SJCRH30 (cell line): ENCODE measurements at places on chromosomes 13 and 19.

DNA sequence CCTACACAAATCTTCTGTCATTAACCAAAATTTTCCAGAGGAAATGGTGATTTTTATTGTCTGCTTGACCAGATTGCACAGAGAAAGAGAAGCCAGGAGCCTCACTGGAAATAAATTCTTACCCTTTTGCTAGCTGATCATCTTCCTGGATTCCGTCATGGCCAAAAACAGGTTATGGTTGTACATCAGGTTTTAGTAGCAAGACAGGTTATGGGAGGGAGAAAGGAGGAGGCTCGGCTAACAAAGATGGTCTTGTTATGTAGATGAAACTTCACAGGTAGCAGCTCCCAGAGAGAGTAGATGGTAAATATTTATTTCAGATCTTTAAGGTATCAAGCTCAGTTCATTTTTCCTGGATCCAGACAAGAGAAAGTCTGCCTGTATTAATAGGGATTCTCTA lies 19.7 kb upstream of the CEACAM3 start:
- no peaks in the 10 kb centered on the region for H3K36me3 ChIP-seq
- H3K4me3 ChIP-seq: no peak overlapping the region
- no peak overlapping the region for H3K27ac ChIP-seq
- no peak for DNase-seq
- peaks cover 34% of the 10 kb centered on the region for H3K27me3 ChIP-seq

- 0 out of 2 replicates have a peak overlapping the region, but pooled peaks have one; percentile 7 for H3K27ac ChIP-seq
- no peaks in the 10 kb centered on the region for H3K36me3 ChIP-seq
- H3K4me3 ChIP-seq: no peak overlapping the region
Measured at GRCh38 chr13:26019881-26020870, 31.6 kb downstream of the SHISA2 start.

DNA sequence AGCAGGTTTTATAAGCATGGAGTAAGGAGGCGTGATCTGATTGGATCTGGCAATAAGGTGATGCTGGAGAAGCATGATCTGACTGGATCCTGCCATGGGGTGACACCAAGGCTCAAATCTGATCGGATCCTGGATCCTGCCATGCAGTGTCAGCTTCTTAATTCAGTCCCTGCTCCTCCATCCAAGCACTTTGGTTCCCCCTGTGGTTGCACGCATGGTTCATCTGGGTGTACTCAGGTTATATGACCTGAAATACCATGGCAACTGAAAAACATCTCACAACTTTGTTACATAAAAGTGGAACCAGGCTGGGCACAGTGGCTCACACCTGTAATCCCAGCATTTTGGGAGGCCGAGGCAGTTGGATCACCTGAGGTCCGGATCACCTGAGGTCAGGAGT lies 17.6 kb upstream of the KLK4 start:
- DNase-seq: no peak
- no peaks in the 10 kb centered on the region for H3K27me3 ChIP-seq
- H3K27ac ChIP-seq: no peak overlapping the region
- H3K36me3 ChIP-seq: no peaks in the 10 kb centered on the region
- no peak overlapping the region for H3K4me3 ChIP-seq

GRCh38 chr13:73625562-73626339 lies 508.5 kb downstream of the KLF12 start:
- H3K27me3 ChIP-seq: no peaks in the 10 kb centered on the region
- no peak overlapping the region for H3K4me3 ChIP-seq
- H3K36me3 ChIP-seq: no peaks in the 10 kb centered on the region

DNA sequence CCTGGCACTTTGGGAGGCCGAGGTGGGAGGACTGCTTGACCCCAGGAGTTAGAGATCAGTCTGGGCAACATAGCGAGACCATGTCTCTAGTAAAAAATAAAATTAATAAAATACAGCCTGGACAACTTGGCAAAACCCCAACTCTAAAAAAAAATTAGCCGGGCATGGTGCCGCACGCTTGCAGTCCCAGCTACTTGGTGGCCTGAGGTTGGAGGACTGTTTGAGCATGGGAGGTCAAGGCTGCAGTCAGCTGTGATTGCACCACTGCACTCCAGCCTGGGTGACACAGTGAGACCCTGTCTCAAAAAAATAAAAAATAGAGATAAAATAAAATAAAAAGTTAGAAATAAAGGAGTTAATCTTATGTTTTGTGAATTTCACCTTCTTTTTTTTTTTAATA lies 15.6 kb upstream of the SPC24 start:
- no peaks in the 10 kb centered on the region for H3K4me1 ChIP-seq
- no peaks in the 10 kb centered on the region for H3K27me3 ChIP-seq
- H3K27ac ChIP-seq: no peak overlapping the region
- H3K4me3 ChIP-seq: no peak overlapping the region

- no peak overlapping the region for H3K4me3 ChIP-seq
- DNase-seq: no peak
- H3K4me1 ChIP-seq: no peaks in the 10 kb centered on the region
- H3K27ac ChIP-seq: no peak overlapping the region
- H3K36me3 ChIP-seq: no peaks in the 10 kb centered on the region
Measured at GRCh38 chr13:41200126-41200525, 5.8 kb upstream of the KBTBD7 start.
